ENCODE measurements at places on chromosomes 16 and 17.

DNA sequence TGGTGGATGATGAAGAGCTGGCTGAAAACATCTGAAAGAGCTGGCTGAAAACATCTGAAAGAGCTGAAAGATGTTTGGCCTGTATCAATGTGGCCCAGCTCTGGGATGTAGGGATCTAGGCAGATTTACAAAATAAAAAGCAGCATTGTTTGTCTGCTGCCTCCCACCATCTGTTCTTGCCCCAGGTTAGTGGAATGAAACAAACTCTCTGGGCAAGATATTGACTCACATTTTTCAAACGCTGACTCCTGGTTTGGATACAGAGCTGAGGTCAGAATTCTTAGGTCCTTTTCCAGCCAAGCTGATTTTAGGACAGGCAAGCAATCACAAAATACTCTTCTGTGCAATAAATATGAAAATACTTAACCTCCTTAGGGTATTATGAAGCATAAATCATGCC, 139.0 kb downstream of the STX8 start:
- DNase-seq = no peak

DNA sequence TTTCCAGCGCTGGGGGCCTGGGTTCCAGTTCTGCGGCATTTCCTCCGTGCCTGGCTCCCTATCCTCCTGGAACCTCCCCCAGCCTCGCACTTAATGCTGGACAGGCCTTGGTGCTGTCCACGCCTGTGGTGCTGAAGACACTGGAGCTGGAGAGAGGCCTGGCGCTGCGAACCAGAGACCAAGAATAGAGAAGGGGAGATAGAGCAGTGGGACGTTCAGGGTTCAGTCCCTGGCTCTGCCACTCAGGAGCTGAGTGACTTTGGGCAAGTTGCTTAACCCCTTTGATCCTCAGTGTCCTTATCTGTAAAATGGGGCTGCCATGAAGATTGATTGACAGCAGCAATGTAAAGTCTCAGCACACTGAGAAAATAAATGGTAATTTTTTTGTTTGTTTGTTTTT, 11.9 kb downstream of the SBK1 start:
- DNase-seq = no peak

DNA sequence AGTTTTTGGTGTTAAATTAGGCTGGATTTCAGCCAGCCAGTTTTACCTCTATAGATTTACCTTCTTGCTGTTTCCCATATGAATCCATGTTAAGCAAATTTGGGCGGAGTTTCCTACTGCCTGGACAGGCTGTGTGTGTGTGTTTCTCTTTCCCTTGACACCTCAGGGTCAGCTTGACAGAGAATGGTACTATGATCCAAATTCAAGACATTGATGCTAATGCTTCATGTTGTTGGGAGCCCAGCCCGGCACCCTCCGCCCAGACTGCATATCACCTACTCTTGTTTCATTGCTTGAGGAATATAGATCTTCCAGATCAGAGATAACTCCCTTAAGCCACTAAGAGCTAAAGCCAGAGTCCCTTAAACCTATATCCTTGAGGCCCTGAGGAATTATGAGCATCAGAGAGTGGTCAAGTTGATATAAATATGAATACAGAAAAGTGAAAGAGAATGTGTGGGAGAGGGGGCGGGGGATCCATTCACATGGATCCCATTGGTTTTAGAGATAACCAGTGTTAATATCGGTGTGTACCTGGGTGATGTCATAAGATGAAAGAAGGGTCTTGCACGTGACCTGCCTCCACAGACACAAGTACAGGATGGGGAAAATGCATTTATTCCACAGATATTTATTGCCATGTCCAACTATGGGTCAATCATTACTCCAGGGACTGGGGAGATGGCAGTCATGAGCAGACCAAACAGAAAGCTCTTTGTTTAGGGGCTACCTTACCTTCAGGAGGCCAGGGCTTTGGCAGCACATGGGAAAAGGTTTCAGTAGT, 69.7 kb downstream of the WIPI1 start:
- DNase-seq = no peak

DNA sequence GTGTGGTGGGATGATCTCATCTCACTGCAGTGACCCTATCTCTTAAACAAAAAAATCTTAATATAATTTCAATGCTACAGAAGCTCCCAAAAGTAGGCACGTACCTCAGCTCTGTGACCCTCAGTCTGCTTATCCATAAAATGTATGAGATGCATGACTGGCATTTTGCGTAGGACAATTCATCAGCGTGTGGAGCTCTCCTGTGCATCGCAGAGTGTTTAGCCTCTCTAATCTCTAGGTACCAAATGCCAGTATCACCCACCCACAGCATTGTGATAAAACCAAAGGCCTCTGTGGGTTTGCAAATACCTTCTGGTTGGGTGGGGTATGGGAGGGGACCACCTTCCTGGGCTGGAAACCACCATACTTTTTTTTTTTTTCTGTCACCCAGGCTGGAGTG, 19.0 kb upstream of the TUBG2 start:
- no peak for DNase-seq

GRCh38 chr16:24116046-24116776, 139.9 kb upstream of the CACNG3 start:
- DNase-seq = no peak

- no peak for DNase-seq
Measured at GRCh38 chr16:84196727-84197394, 5.9 kb downstream of the ADAD2 start.

GRCh38 chr16:52265446-52265861, 281.5 kb downstream of the TOX3 start:
- DNase-seq = no peak

DNA sequence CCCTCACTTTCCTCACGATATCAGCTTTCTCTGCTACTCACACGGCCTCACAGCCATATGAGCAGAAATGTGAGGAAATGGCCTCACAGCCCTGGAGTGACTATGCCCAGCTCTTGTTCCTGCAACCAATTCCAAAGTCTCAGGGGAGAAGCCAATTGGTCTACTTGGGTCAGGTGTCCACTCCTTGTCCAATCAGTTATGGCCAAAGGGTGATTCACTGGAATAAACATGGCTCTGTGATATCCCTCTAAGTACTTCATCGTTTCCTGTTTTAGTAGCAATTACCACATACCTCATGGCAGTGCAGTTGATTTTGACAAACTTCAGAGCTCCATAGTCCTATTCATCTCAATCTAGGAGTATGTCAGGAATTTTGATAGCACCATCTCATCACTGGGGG, 195.4 kb downstream of the KATNIP start:
- DNase-seq = no peak

DNA sequence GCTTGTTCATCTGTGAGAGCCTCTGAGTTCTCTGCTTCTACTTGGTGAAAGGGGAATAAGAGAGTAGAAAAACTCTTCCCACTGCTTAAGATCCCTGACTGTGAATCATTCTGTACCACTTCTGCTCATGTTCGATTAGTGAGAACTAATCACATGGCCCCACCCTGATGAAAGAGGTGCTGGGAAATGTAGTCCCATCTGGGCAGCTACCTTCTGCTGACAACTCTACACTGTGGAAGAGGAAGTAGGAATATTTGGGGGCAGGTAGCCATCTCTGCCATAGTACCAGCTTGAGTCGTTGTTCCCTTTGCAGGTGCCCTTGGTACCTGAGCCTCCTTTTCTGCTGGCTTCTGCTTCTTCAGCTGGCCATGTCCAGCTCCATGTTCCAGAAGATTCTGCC, 29.9 kb downstream of the NKD1 start:
- no peak for DNase-seq

Measured in T-helper 1 cell (primary cell).